Right ventricle myocardium superior (tissue), 1 donor: ENCODE measurements at places on chromosomes 11 and 22. TPM values are rescaled to one million over a fixed set of nuclear protein-coding genes. Genes with fewer than 3 reads are reported as not detected.

DNA sequence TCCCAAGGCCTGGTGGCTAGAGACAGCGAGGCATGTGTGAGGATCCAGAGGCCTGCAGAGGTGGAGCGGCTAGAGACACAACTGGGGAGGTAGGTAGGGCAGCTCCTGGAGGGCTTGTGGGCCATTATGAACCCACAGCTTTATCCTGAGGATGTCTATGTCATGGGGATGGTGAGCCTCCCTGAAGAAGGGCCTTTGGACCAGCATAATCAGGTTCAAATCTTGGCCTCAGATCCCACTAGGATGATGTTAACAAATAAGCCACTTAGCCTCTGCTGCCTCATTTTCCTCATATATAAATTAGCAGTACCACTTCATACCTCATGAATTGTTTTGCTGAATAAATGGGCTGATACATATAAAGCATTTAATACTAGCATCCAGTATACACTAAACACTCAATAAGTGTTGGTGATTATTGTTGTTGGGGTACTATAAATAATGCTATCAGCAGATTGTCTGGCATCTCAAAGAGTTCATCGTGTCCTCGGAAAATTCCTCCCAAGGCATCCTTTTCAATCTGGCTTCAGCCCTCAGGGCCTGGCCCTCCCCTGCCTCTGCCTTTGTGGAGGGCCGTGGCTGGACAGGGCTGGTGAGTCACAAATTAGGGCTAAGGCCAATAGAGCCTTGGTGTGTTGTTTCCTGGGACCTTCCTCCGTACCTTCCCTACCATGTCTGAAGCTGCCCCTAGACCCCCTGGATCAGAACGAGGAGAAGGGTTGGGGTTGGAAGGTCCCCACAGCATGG is 30.9 kb upstream of the LRRC32 start:
- no peak for DNase-seq

DNA sequence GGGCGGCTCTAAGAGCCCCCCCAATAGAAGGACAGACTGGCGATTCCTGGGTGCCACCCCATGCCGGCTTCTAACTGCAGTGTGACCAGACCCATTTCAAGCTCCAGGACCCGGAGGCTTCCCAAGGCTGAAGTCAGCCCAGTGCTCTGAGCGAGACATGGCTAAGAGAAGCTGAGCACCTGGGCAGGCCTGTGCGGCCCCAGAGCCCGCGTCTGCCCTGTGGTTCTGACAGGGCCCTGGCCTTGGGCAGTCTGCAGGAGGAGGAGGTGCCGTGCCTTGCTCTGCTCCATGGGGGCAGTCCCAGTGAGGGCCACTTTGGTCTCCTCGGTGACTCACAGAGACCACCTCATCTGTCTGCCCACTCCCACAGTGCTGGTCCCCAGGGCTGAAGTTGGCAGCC is 1314.2 kb downstream of the BRD1 start:
- no peak for DNase-seq

GRCh38 chr11:6693342-6694228 is 10.4 kb upstream of the MRPL17 start:
- no peak for DNase-seq

GRCh38 chr11:119828819-119829218 is 99.8 kb upstream of the NECTIN1 start:
- DNase-seq, result no peak

GRCh38 chr11:114821621-114822412 is 143.5 kb downstream of the NXPE2 start:
- no peak for DNase-seq

- no peak for DNase-seq
Measured at GRCh38 chr11:14956111-14956510, 16.0 kb downstream of the CALCA start.

- no peak for DNase-seq
Measured at GRCh38 chr22:35051013-35051535, 14.9 kb upstream of the ISX start.

DNA sequence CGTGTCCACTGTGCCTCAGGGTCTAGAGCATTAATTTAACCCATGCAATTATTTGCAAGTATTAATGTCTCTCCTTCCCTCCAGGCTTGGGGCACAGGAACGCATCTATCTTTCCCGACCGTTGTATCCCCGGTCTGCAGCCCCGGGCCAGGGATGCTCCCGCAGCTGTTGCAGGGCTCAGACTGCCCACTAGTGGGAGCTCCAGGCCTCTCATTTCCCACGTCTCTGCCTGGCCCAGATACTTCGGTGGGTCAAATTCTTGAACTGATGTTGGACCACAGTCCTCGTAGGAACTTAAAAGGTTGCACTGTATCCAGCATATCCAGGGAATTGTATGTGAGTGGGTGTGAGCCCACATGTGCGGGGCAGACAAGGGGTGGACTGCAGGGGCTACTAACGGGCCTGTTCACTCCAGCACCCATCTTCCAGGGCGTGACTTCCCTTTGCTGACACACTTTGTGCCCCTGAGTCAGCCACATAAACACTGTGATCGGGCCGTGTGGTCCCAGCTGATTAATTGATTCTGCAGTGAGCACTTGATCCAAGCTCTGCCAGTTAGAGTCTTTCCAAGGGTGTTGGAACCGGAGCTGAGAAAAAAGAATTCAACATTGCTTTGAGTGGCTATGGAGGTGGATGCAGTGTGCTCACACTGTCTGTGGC is 451.3 kb downstream of the TBC1D22A start:
- DNase-seq, result no peak

- DNase-seq, result peak; percentile 65
Measured at GRCh38 chr11:90134478-90135003, at the start of gene NAALAD2. Gene NAALAD2, plus strand, starts transcription at chr11:90134663. Its CDS starts 96 bp downstream, at chr11:90134759.

DNA sequence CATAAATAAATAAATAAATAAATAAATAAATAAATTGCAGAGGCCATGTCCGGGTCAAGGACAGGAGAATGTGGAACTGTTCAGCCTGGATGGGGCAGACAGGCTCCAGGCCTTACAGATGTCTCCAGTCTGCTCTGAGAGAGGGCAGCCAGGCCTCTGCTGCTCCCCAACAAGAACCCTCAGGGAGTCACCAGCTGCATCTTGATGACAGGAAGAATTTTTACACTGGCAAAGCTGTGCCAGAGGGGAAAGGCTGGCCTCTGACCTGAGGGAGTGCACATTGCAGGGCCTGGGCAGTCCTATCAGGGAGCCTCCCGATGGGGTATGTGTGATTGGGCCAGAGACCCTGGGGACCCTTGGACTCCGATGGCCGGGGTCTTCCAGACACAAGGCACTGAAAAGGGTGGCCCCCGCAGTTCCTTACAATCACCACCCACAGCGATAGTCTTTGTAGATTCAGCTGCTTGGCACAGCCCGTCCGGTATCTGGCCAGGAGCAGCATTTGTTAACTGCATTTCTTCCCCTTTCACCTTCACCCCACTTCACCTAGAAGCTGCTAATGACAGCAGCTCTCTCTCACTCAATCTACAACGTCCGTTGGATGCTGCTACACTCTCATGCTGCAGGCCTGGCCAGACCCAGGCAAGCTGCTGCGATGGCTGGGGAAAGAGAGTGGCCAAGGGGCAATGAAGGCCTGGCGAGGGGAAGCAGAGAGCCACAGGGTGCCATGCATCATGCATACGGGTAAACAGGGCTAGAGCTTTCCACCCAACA is 8.1 kb downstream of the MOGAT2 start:
- DNase-seq, result no peak

DNA sequence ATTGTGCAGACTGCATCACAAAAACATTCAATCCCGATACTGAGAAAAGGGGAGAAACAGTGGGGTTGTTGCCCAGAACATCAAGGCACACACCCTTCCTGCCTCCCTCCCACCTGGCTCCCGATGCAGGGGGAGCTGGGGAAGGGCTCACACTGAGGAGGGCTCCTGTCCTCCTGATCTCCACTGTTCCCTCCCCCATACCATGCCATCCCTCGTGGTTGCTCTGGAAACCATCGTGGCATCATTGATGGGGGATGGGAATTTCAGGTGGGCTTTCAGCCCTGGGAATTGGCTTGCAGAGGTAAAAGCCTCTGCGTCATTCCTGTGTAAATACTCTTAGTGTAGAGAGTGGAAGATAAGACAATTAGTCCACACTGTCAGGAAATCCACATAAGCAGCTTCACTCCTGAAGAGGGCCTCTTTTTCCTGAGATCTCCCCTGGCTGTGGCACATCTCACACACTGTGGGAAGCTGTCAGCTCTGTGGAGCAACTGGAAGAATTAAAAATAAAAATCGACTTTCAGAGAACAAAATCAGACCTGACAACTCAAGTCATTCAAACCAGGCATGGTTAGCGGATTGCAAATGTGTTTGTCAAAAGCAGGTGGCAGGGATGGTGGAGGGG is 176.0 kb downstream of the CHST1 start:
- DNase-seq, result no peak

DNA sequence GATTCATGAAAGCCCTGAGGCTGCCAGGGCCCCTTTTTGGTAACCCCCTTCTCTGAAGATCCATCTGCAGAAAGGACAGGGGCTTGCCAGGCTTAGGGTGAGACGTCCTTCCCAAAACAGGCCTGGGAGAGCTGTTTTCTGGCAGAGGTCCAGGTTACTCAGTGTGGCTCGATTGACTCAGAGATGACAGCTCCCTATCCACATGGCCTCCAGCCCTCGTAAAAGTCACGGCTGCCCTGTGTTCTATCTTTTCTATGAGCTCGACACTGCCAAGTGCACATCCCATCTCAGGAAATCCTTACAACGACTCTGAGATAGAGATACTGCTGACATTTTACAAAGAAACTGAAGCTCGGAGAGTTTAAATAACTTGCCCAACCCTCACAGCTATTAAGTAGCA is 20.4 kb downstream of the ADAMTS8 start:
- no peak for DNase-seq

DNA sequence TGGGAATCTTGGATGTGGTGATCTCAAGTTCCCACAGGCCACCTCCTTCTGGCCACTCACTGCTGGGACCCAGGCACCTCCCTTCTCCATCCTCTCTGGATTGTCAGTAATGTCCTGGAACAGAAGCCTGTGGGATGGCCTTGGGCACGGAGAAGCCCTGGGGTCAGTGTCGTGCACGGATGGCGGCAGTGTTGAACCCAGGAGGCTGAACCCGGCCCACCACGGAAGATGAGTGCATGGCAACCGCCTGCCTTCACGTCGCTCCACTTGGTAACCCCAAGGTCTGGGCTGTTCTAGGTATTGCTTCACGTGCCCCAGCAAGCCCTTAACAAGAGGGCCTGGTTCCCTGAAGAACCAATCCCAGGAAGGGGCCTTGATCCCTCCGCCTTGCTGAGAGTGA is 7.1 kb downstream of the THYN1 start:
- DNase-seq, result no peak

DNA sequence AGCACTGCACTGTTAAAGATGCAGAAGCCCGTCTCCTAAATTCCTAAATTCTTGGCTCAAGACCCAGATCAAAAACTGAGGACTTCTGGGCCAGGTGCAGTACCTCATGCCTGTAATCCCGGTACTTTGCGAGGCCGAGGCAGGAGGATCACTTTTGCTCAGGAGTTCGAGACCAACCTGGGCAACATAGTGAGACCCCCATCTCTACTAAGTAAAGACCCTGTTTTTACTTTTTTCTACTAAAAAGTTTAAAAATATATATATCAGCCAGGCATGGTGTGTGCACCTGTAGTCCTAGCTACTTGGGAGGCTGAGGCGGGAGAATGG is 29.7 kb downstream of the PDGFB start:
- no peak for DNase-seq

DNA sequence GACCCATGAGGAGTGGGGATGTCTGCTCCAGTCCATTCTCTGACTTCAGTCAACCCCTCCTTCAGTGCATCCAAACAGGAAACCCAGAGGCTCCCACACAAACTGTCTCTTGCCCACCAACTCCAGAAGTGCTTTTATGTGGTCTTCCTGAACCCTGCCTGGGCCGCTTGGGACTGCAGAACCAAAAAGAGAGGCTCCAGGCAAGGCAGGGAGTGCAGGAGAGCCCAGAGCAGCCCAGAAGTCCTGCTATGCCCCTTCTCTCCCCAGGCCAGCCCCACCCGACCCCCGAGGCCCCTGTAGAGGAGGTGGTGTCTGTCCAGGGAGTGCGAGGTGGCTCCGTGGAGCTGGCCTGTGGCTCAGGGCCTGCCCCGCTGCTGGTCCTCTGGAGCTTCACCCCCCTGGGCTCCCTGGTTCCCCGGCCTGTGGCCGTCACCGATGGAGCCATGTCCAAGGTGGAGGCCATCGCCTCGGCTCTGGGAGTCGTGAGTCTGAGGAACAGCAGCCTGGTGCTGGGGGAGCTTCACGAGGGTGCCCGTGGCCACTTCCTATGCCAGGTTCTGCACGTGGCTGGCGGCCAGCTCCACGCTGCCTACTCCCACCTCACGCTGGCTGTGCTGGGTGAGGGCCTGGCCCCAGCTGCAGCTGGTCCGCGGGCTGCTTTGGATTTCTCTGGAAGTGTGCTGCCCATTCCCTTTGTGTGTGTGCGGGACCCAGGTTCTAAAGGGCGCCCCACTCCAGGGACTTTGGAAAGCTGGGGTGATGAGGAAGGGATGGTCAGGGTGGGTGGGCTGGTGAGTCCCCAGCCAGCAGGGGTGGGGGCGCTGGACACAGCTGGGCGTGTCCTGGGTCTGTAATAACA is 1.8 kb downstream of the VSIG10L2 start:
- no peak for DNase-seq

DNA sequence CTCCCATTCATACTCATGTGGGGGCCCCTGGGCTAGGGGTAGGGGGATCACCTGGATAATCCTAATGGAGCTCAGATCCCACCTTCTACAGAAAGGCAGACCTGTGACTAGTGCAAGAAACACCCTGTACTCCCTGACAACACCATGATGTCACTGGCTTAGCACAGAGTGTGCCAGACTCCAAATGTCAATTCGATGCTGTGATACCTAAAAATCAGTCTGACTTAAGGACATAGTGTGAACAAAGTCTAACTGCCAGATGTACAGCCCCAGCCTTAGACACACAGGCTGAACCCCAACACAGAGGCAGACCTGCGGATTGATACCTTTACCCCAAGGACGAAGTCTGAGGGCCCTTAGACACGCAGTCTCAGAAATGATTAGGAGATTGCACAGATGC is 8.5 kb downstream of the ABCC8 start:
- DNase-seq, result no peak

DNA sequence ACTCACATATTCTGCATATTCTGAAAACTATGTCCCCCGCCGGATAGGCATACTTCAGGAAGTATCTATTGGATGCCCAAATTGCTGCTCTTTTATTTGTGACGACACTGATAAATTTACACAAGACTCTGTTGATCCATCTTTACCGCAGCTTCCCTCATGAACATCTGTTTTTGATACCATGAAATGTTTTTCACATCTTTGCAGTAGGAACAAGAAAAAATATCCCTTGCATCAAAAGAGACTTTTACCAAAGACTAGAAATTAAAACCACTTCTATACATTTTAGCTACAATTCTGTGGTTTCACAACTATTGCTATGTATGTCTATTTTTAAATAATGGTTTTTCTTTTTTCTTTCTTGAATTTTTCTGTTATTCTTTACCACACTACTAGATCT is 15.3 kb downstream of the POU2AF2 start:
- DNase-seq, result no peak

The FBXO3 gene
- 45.3 TPM for total RNA-seq

The CHRNA10 gene
- total RNA-seq, result 1.6 TPM

The GGTLC3 gene
- total RNA-seq, result not detected

The CARD16 gene
- total RNA-seq, result 8.4 TPM

The PNPLA5 gene
- not detected for total RNA-seq

The EFCAB6 gene
- total RNA-seq, result 1.7 TPM

The GGT5 gene
- 21.0 TPM for total RNA-seq

The MYO7A gene
- total RNA-seq, result 4.4 TPM

The OR52A1 gene
- not detected for total RNA-seq

The DDIAS gene
- total RNA-seq, result 0.89 TPM
